ENCODE measurements at places on chromosomes 2 and 18.

- DNase-seq, result no peak
These were observed 3.5 kb downstream of the DNPEP start for GRCh38 chr2:219384083-219384713.

DNA sequence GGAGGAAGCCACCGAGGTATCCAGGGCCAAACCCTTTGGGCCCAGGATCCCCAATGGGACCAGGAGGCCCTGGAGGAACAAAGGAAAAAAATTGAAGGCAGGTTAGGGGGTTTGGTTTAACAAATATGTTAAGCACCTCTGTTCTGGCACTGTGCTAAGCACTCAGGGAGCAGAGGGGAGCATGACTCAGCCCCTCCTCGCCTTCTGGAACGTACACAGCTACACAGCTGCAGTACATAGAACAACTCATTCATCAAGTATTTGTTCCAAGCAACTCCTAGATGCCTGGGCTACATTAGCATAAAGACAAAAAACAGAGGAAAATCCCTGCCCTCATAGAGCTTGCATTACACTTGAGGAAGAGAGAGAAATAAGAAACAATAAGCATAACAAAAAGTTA, 153.6 kb downstream of the COL4A4 start:
- no peak for DNase-seq

DNA sequence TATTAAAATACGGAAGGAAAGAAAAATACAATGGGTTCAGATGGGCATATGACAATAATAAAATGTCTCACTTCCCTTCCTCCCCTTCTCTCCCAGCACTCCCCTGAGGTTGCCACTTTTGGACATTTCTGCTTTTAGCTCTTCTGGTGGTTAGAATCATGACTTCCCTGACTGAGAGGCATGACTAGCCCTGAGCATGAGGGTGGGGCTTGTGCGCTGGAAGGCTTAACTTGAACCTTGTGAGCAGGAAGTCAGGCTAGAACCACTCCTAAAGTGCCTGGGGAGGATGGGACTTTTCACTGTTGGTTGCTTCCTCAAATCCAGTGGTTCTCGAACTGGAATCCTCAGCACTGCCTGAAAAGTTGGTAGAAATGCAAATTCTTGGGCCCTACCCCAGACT, 19.7 kb upstream of the ARHGAP25 start:
- no peak for DNase-seq

DNA sequence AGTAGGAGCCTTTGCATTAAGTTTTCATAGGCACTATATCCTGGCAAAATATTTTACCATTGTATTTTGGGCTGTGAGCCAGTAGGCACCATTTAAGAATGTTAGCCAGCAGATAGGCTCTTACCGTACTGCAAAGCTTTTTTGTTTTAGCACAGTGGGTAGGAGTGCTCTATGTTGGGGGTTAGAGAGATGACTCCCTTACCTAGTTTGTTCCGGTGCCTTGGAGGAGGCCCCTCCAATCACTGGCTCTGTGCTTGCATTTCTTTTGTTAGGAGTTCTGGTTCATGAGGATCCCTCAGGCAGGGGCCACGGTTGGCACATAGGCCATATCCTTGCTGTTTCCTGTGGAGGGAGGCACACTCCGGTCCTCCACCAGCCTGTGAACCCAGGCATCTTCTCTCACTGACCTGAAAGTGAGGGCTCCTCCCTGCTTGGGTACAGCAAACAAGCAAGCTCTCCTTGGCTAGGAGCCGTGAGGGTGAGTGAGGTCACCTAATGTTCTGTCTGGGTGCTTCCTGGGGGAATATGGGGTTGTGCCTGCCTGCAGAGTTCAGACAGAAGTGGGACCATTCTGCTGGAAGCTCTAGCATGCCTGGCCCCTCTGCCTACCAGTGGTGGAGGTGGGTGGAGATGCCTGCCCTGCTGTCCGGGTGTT, 29.8 kb downstream of the LTBP1 start:
- no peak for DNase-seq

DNA sequence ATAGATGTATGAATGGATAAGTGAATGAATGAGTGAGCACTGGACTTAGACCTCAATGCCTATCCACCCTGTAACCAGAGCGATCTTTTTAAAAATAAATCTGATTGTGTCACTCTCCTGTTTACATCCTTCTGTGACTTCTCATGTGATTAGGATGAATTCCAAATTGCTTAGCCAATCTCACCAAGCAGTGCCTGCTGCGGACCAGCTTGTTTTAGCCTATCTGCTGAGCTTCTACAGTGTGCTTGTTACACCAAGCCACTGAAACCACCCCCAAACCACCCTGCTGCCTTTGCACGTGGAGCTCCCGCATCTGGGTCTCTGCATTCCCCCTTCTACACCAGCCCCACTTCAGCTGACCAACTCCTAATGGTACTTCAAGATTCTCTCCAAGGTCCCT, 265.4 kb downstream of the EN1 start:
- no peak for DNase-seq

DNA sequence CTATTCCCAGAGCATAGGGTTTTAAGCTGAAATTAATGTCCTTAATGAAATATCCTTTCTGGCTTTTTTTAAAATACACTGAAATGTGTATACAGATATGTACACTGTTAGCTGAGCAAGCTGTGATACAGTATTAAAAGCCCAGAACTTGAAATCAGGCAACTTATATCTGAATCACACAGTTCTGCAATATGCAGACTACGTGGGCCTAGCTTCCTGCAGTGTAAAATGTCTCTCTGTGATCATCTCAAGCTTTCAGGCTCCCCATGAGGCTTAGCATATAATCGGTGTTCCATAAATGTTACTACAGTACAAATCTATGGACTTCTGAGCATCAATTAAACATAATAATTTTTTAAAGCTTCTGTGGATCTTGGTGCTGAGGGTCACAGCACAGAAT, 8.2 kb downstream of the FBXO15 start:
- no peak for DNase-seq

GRCh38 chr18:79581406-79581805, 98.2 kb upstream of the CTDP1 start:
- DNase-seq, result no peak

- no peak for DNase-seq
These were observed 31.5 kb downstream of the NOL10 start for GRCh38 chr2:10658041-10658913.

DNA sequence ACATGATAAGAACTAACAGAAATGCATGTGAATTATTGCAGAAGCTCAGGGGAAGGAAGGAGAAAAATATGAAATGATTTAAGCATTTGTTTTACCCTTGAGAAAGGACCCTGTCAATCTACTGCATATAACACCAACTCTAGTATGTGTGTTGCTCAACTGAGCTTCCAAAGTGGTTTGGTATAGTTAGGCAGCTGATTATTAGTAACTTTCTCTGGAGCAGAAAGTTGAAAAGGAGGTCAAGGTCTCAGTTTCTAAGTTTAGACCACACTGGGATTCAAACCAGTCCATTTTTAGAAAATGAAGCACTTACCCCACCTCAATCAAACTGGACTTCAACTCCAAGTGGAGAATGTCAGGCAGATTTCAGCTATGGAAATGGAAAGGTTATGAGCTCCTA, 123.3 kb upstream of the CDC42EP3 start:
- DNase-seq, result no peak

DNA sequence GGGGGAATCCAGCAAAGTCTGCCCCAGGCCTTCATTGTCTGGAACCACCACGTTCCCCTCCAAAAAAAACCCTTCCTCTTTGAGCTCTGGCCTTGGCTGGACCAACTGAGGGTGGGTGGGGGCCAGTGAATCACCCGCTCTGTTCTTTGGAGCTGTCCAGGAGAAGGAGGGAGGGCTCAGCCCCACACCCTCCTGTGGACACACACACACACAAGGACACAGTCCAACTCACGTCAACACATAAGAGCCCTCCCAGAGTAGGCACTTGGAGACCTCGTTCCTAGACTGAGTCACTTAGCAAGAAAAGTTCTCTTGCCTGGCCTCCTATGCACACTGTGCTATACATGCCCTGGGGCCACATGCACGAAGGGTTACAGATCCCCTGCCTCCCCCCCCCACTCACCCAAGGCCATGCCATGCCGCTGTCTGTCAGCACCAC, 1.2 kb upstream of the TNS1 start:
- no peak for DNase-seq

DNA sequence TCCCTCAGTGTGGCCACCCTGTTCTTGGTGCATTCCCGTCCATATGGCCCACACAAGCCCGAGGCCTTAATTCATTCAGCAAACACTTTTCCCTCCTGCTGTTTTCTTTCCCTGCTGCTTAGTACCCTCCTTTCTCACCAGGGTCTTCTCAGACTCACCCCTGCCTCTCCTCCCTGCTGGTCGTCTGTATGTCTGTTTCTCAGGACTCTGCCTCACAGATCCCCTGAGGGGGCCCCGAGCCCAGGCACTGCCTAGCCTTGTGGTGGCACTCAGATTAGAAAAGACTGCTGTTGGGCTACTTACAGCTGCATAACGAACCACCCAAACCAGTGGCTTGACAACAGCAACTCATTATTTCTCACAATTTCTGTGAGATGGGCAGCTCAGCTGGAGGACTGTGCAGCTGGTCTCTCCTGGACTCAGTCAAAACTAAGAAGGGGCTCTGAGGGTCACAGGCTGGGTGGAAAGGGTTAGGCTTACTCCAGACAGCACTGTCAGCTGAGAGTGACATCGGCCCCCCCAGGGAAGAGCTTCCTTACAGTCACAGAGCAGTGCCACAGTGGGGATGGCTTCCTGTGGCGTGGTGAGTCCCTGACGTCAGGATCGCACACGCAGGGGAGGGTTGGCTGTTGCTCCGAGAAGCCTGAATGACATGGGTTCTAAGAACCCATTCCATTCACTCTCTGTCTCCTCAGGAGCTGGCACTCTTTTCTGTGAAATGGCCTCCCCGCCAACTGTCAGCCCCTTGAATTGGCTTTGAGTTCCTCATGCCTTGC, 139.0 kb downstream of the UXS1 start:
- DNase-seq, result peak; percentile 15

GRCh38 chr2:196131384-196131937, 39.9 kb downstream of the STK17B start:
- DNase-seq, result peak; percentile 14

DNA sequence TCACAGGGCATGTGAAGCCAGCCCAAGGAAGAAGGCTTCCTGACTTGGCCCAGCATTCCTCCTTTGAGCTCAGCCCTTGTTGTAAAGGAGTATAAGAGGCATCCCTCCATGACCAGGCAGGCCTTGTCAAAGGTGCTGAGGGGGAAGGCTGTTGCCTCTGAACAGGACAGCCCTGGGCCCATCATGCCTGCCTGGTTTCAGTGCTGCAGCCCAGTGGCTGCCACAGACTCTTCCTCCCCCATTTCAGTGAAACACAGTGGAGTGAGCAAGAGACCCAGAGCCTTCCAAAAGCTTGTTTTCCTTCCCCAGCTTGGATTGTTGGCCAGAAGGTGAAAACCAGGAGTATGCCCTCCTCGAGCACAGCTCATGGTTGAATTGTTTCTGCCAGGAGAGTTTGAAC, 19.9 kb upstream of the RPL37A start:
- DNase-seq, result no peak

GRCh38 chr2:71586471-71586870, 133.1 kb downstream of the DYSF start:
- DNase-seq, result no peak

DNA sequence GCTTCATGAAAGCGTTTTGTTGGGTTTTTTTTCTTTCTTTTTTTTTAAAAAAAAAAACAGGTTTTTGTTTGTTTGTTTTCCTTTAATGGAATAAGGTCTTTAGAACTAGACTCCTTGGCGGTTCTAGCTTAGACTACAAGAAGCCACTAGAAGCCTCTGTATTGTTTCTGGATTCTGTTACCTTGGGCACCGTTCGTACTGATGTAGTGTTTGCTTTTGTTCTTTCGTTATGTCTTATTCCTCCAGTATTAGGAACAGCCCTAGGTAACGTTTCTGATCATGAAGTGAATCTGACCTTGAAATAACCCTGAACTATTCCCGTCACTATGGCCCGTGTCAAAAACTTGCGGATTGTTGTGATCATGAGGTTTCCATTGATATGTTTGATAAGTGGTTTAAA, 164.6 kb downstream of the PTGR3 start:
- no peak for DNase-seq

GRCh38 chr2:204989877-204990276, 444.6 kb downstream of the PARD3B start:
- DNase-seq, result no peak

- no peak for DNase-seq
These were observed 164.5 kb upstream of the GLI2 start for GRCh38 chr2:120571015-120571728.

DNA sequence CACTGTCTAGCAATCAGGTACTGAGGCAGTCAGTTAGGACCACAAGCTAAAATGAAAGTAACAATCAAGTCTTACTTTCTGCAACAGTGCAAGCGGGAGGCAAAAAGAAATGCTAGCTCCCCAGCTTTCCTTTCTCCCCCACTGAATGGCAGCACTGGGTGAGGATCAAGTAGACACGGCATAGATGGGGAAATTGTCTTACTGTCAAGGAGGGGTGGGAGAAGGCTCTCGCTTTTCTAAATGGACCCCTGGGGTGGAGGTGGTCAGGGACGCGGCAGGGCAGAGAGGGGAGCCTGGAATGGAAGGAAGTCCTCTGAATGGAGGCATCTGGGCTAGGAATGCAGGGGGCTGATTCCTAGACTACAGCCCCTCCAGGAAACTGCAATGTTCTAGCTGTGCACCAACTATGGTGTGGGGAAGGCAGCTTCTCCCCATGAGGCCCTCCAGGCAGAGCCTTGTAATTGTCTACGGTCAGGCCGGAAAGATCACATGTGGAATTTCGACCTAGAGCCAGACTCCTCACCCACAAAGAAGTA, 24.3 kb downstream of the METTL8 start:
- DNase-seq, result no peak

DNA sequence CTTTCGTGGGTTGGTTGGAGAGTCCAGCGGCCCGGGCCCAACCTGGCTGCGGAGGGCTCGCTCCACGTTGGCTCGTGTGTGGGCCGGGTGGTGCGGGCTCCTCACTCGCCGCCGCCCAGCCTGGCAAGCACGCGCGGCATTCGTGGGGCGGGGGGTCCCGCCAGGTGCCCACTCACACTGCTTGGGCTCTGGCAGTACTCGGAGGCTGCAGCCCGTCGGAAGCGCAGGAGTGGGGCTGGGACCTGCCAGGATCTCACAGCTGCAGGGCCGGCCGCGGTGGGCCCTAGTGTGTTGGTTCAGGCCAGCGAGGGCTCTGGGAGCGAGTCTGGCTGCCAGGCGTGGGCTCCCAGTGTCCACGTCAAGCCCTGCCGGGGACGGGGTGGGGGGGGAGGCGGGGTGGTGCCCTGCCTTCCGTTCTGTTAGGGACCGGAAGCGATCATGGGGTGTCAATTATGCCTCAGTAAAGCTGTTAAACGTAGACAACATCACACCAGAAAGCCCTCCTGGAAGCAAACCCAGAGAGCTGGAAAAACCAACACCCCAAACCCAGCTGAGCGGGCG, 1.0 kb upstream of the HS6ST1 start:
- no peak for DNase-seq

DNA sequence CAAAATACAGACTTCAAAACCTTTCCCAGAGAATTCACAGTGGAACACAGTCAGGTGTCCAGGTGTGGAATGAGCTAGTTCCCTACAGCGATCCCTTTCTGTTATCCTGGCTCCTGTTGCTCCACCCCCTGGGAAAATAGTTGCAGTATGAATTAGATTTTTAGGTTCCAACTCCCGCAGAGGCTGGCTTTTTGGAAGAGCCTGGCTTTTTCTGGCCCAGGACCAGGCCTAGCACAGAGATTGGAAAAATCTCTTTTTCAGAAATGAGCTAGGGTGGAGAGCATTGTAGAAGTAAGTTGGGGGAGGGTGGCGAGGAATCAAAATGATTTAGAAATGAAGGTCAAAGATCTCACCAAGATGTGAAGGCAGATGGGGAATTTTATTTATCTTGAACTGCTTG, 27.1 kb downstream of the COL5A2 start:
- no peak for DNase-seq
